ENCODE measurements at places on chromosomes 3 and 15. TPM values are rescaled to one million over a fixed set of nuclear protein-coding genes. Genes with fewer than 3 reads are reported as not detected.

GRCh38 chr15:63553388-63553791, 43.8 kb upstream of the FBXL22 start:
- no peaks in the 10 kb centered on the region for H3K36me3 ChIP-seq
- H3K27ac ChIP-seq = no peak overlapping the region
- no peaks in the 10 kb centered on the region for H3K27me3 ChIP-seq
- DNase-seq = no peak

- no peaks in the 10 kb centered on the region for H3K27me3 ChIP-seq
- no peaks in the 10 kb centered on the region for H3K36me3 ChIP-seq
- H3K4me1 ChIP-seq = no peaks in the 10 kb centered on the region
- no peak for DNase-seq
- H3K4me3 ChIP-seq = no peak overlapping the region
These were observed 105.7 kb downstream of the PPP2R3A start for GRCh38 chr3:136070953-136071949.

DNA sequence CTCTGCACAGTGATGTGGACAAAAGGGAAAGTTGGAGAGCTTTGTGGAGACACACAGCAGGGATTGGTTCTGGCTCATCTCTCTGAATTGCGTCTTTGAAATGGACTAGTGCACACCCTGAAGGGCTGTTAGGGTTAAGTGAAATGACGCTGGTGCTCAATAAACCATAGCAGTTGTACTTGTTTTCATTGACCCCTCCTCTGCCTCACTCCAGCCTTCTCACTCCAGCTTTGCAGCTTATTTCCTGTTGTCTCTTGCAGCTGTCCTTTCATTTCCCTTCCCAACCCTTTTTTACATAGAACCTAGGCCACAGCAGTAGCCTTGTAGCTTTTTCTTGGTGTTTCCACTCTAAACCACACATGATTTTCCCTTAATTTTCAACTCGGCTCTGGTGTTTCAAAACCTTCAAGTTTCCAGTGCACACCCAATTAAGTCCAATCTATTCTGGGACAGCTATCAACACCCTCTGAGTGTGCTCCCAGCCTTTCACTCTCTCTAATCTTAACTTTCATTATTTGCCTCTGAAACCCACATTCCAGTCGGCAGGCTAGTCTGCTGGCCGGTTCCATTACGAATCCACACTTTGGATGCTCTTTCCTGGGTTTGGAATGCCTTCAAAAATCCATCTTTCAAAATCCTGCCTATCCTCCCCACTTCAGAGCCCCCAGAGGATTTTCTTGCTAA, 6.4 kb downstream of the C3orf52 start:
- DNase-seq = peak; percentile 37
- H3K4me3 ChIP-seq = no peak overlapping the region
- H3K27ac ChIP-seq = no peak overlapping the region
- peaks cover 7% of the 10 kb centered on the region for H3K27me3 ChIP-seq
- H3K36me3 ChIP-seq = no peaks in the 10 kb centered on the region
- peaks cover 26% of the 10 kb centered on the region for H3K4me1 ChIP-seq

Gene MTMR10
- total RNA-seq = 18.7 TPM

Gene LYZL4
- total RNA-seq = not detected

Gene PCOLCE2
- total RNA-seq = 32.5 TPM

Measured in neural progenitor cell (in vitro differentiated cells).